ENCODE measurements at places on chromosomes 7 and 10.

DNA sequence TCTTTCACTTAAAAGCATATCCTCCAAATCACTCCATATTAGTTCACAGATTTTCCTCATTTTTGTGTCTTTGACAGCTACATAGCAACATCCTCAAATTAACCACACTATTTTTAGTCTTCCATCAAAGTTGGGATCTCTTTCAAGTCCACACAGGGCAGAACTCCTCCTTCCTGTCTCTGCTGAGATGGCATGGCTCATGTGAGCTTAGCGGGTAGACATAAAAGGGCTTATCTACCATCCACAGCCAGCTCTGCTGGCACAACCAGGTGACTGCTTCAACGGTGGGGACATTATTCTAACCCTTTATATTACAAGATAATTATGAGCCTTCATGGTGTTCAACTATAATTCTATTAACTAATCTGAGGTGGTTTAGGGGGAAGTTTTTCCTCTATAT, 35.5 kb downstream of the ICA1 start:
- no peak for DNase-seq

DNA sequence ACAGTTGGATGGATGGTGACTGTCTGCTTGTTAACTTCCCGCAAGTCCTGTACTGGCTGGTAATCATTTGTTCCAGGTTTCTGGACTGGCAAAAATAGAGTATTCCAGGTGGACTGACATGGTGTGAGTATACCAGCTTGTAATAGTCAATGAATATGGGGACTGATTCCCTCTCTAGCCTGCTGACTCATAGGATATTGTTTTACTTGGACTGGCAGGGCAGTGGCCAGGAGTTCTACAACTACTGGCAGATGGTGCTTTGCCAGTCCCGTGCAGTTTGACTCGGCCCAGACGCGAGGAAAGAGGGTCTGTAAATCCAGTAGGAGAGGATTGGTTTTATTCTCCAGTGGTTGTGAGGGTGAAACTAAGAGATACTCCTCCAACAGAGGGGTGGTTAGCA, 78.0 kb downstream of the PRR15 start:
- no peak for DNase-seq

GRCh38 chr7:16718111-16718656, 35.4 kb upstream of the TSPAN13 start:
- no peak for DNase-seq

GRCh38 chr7:1919539-1920265, 249.6 kb downstream of the ELFN1 start:
- peak; percentile 49 for DNase-seq

DNA sequence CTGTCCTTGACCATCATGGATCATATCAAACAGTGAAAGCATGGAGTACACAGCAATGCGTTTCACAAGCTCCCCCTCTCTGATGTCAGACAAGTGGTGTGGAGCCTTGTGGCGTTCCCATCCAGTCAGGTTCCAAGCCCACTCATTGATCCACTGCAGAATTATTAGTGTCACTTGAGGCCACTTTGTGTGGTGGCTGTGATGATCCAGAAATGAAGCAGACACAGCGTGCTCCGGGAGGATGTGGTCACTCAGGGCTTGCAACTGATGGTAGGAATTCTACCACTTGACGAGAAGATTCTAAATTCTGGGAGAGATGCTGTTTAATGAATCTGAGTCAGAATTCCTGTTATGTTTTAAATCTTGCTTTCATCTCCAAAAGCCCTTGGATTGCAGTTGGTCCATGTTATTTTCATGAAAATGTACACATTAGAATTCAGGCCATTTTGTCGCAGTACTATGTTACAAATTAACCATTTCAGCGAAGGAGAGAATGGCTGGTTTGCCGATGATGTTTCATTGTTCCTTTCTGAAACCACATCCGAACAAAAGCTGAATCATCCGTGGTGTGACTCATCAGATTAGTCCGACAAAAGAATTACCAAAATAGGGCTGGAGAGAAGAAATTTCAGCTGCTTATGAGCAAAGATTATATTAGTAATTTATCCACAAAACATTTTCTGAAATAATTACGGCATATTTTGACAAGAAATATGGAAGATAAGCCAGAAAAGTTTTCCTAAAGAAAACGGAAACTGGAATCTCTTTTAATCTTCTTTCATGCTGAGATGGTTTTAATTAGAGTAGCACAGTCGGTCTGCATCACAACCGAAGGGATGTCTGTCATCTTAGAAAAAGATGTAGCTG, 48.1 kb downstream of the INSYN2A start:
- no peak for DNase-seq

- no peak for DNase-seq
Measured at GRCh38 chr7:73341877-73342276, 13.9 kb downstream of the FKBP6 start.

GRCh38 chr7:24422441-24423010, 138.5 kb downstream of the NPY start:
- no peak for DNase-seq

DNA sequence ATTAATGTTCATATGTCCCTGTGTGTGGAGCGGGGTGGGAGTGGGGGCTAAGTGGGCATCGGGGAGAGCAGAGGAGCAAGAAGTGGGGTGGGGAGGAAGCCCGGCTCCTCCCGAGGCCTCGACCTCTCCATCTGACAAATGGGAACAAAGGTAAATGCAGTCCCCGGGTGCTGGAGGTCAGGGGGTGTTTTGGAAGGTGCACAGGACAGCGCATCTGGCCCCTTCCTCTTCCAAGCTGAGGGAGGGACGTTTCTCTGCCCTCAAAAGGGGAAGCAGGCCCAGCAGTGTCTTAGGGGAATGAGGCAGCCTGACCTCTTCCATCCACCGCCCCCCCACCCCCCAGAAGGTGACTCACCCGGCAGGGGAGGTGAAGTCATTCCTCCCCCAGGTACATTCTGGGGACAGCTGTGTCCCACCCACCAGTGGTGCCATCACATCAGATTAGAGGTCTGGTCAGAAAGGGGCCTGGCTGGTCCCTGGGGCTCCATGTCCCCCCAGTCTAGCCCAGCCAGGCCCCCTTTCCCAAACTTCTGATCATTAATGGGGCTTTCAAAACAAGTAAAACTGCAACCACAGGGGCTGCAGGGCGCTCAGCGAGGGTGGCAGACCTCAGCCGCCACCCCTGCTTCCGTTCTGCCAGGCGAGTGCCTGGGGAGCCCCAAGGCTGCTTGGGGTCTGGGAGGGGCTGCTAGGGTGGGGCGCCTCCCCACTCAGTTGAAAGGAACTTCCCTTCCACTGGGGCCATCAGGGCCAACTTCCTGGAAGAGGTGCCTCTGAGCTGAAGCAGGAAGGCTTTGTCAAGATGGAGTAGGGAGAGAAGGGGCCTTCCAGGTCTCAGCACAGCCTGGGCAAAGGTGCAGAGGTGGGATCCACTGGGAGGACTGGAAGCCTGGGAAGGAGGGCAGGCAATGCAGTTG, 10.8 kb downstream of the LFNG start:
- peak; percentile 45 for DNase-seq

- no peak for DNase-seq
Measured at GRCh38 chr7:98913026-98913425, 34.7 kb downstream of the TRRAP start.

DNA sequence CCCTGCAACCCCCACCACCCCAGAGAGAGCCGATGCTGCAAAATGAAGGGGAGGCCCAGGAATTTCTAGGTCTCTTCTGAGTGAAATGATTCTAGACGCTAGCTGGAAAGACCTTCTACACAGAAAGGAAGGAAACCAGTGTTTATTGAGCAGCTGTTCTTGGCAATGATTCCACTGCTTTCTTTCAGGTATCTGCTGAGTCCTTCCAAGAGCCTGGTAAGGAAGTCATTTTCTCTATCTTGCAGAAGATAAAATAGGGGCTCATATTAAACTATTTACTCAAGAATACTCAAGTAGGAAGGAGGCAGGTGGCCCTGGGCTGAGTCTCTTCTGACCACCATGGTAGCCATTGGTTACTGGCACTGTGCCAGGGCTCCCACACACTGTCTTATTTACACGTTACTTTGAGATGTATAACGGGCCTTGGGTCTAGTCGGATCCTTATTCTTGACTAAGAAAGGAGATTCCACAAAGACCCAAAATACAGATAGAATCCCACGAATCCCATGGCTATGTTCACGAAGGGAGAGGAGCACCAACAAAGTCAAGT, 112.1 kb downstream of the GALNT11 start:
- DNase-seq = no peak

- DNase-seq = peak; percentile 52
Measured at GRCh38 chr7:94087664-94088352, 83.7 kb upstream of the BET1 start.

- no peak for DNase-seq
Measured at GRCh38 chr10:49830016-49830415, 67.9 kb upstream of the OGDHL start.

DNA sequence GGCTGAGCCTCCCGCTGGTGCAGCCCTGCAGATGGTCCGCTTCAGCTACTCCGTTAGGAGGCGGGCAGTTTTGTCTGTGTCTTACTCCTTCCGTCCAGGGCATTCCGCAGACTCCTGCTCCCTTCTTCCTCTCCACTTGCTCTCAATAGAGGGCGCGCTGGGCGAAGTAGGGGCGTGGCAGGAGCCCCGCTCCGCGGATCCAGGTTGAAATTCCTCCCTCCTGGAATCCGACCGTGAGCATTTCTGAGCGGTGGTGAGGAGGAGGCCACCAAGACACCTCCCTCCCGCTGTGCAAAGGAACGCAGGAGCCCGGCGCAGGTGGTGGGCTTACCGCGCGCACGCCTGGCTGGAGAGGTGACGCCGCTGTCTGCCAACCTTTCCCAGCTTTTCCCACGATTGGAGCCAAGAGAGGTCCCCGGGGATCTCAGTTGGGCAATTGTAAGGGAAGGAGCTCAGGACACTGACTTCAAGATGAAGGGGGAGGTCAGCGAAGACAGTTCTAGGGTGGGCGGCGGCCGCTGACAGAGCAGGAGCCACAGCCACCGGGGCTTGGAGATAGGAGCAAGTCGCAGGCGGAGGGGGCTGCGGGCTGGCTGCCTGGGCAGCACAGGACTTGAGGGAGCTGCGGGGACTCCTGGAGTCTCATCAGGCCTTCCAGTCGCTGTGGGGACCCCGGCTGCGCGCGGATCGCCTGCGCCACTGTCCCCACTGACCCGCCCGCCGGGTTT, 1011.3 kb downstream of the XPNPEP1 start:
- DNase-seq = peak; percentile 77

- DNase-seq = no peak
Measured at GRCh38 chr7:82714883-82715282, 271.3 kb upstream of the CACNA2D1 start.

DNA sequence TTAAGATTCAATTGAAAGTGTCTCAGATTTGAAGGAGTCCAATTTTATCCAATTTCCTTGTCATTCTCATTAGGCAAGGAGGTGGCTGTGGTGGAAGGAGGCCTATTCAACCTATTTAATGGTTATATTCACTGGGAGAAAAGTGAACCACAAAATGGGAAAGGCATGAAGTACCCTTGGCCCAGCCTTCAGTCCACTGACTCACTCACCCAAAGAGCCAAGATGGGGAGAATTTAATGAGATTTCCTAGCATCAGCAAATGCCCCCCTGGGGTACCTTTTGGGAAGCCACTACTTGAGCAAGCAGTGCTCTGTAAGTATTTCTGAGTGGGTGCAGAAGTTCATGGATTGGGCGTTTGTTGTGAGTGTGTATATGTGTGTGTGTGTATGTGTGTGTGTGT, 144.1 kb downstream of the NRP1 start:
- DNase-seq = no peak

- no peak for DNase-seq
Measured at GRCh38 chr7:28674359-28674782, 262.1 kb downstream of the CREB5 start.

- no peak for DNase-seq
Measured at GRCh38 chr10:122213766-122214165, 57.3 kb upstream of the BTBD16 start.

- DNase-seq = no peak
Measured at GRCh38 chr10:31961277-31962074, 32.8 kb upstream of the ARHGAP12 start.

DNA sequence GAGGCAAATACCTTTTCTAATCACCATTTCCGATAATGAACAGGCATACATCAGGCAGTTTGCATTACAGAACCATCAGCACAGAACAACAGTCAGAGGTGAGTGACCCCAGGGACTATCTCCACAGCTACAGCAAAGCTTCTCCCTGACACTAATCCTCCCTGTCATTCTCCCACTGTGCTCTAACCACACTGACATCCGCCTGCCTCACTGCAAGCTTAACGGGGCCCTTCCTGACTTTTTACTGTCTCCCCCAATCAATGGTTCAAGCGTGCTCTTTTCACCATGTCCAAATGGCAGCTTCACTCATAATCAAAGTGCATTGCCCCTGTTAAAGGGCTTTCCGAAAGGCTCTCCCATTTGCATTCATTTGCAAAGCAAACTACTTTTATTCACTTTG, 196.3 kb downstream of the DNAJC1 start:
- no peak for DNase-seq

DNA sequence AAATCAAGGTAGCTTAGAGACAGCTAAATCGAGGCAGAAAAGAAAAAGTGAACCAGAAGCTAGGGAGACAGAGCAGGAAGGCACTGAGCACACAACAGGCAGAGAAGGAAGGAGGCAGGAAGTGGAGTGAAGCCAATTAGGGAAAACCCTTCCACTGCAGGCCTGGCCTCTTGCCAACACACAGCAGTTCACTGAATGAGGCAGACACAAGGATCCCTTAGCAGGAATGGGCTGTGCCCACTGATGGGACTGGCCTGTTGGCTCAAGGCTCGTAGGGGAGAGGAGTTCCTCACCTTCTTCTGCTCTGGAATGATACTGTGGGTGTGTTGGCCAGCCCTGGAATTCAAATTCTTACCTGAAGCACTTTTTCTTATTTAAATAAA, 220.3 kb upstream of the STK17A start:
- peak; percentile 45 for DNase-seq

DNA sequence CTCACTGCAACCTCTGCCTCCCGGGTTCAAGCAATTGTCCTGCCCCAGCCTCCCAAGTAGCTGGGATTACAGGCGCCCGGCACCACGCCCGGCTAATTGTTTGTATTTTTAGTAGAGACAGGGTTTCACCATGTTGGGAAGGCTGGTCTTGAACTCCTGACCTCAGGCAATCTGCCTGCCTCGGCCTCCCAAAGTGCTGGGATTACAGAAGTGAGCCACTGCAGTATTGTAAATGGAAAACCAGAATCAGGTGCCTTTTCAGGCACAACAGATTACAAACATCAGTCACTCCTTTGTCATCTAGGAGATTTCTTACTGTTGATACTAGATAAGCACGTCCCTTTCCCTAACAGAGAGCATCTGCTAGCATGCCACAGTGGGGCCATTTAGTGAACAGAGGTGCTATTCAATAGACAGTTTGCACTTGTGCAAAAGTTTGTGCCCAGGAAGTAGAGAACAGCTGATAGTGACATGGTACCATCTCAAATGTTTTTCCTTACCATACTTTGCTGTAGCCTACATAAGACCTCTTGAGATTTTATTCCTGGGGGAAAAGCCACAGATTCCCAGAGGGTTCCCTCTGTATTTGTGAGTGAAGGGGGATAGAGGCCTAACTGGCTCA, 24.5 kb upstream of the WAC start:
- no peak for DNase-seq

GRCh38 chr10:108412323-108412722, 1247.8 kb upstream of the SORCS1 start:
- DNase-seq = no peak
